Lower lobe of right lung (tissue), 2 donors: ENCODE measurements at places on chromosomes 13 and 19. TPM values are rescaled to one million over a fixed set of nuclear protein-coding genes. Genes with fewer than 3 reads are reported as not detected.

DNA sequence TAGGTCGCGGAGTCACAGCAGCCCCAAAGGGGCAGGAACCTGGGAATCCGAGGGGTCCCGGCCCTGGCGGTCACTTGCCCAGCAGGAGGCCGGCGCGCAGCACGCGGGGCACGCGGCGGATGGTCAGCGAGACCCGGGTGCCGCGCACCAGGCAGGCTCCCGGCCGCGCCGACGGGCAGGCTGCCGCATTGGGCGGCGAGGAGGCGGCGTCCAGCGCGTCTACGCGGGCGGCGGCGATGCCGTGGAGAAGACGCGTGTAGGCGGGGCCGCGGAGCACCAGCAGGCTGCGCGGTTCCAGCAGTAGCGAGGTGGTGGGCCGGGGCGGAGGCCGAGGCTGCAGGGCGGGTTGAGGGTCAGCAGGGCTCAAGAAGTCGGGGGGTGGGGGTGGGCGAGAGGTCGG, 607 bp upstream of the SYNE4 start:
- peak; percentile 82 for DNase-seq
- H3K4me3 ChIP-seq: peak overlapping the region; percentile 55
- H3K36me3 ChIP-seq: peaks cover 3% of the 10 kb centered on the region

DNA sequence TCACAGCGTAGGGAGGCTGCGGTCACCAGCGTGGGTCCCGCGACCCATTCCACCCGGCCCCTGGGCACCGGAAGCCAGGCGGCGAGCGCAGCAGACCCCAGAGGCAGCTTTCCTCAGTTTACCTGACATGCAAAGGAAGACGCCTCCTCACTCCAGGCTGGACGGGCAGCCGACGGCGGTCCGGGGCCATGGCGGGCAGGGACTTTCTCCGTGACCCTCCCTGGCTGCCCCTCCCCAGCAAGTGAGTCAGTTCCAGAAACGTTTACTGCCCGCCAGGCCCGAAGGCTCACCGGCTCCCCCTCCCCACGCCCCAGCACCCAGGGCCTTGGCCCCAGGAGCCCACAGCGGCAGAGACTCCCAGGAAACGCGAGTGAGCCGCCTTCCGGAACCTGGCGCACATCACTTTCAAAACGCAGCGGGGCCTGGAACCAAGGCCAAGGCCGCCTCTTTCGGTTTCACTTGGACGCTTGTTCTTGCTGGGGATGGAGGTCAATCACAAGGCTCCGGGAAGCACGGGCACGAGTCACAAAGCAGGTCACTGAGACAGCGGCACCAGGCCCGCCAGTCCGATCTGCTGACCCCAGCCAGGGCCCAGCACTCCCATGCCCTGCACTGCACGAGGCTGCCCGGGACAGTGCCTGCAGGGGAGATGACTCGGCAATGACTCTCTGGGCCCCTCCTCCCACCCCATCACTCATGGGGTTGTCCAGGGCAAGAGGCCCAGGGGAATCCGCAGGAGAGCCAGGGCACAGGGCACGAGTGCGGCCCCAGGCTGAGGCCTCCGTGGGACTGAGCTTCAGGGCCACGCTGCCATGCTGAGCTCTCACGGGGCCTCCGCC, 5.3 kb downstream of the SBNO2 start:
- DNase-seq: peak; percentile 56
- H3K36me3 ChIP-seq: peaks cover 7% of the 10 kb centered on the region
- H3K27ac ChIP-seq: peak overlapping the region; percentile 76
- peak overlapping the region; percentile 46 for H3K4me3 ChIP-seq

- H3K27me3 ChIP-seq: no peaks in the 10 kb centered on the region
- no peak for DNase-seq
- no peak overlapping the region for H3K4me3 ChIP-seq
- H3K4me1 ChIP-seq: peaks cover 81% of the 10 kb centered on the region
- H3K36me3 ChIP-seq: no peaks in the 10 kb centered on the region
These were observed 42.9 kb downstream of the LRCH1 start for GRCh38 chr13:46595885-46596275.

DNA sequence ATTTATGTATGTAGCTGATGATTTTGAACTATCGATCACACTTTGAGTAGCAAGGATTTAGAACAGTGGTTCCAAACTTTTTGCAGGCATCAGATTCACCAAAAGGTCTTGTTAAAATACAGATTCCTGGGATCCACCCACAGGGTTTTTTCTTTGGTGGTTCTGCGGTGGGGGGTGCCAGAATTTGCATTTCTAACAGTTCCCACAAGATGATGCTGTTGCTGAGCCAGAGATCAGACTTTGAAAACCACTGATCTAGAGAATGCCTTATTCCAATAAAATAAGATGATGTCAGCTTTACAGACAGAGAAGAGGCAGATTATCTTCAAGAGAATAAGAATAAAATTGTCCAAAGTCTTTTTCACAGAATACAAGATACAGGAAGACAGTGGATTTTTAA, 80.9 kb upstream of the SHISA2 start:
- DNase-seq: no peak
- H3K27me3 ChIP-seq: no peaks in the 10 kb centered on the region
- no peaks in the 10 kb centered on the region for H3K4me1 ChIP-seq
- H3K4me3 ChIP-seq: no peak overlapping the region
- no peak overlapping the region for H3K27ac ChIP-seq
- no peaks in the 10 kb centered on the region for H3K36me3 ChIP-seq

GRCh38 chr13:72221276-72221962, 354.4 kb upstream of the DACH1 start:
- DNase-seq: peak; percentile 44
- H3K4me1 ChIP-seq: no peaks in the 10 kb centered on the region
- H3K27me3 ChIP-seq: no peaks in the 10 kb centered on the region

- no peak overlapping the region for H3K27ac ChIP-seq
- no peaks in the 10 kb centered on the region for H3K4me1 ChIP-seq
- no peak overlapping the region for H3K4me3 ChIP-seq
These were observed 115.8 kb upstream of the SPACA7 start for GRCh38 chr13:112260108-112261055.

GRCh38 chr13:63427170-63427569, 2011.5 kb upstream of the PCDH20 start:
- DNase-seq: no peak
- H3K27ac ChIP-seq: no peak overlapping the region
- H3K4me3 ChIP-seq: no peak overlapping the region
- H3K27me3 ChIP-seq: no peaks in the 10 kb centered on the region
- no peaks in the 10 kb centered on the region for H3K36me3 ChIP-seq

GRCh38 chr13:75364131-75364713, 117.7 kb downstream of the TBC1D4 start:
- no peak overlapping the region for H3K4me3 ChIP-seq
- no peaks in the 10 kb centered on the region for H3K27me3 ChIP-seq
- H3K27ac ChIP-seq: no peak overlapping the region
- H3K36me3 ChIP-seq: no peaks in the 10 kb centered on the region

DNA sequence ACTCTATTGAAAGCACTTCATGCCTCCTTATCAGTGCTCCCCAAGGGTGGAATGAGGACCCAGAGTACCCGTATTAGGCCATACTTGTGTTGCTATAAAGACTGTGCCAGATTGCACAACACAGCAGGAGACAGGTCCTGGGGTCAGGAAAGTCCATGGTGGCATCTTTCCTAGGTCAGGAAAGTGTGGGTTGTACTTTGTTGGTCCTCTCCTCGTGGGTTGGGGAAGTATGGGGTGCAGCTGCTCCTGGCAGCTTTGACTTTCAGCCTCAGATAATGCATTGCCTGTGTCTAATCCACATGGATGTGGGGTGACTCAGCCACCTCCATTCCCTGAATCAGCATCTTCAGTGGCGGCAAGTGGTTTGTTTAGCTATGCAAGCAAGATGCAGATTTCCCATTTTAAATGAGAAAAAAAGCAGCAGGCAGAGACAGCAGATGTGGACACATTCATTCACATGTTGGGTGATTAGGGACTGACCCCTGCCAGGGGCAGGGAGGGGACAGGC, 8.4 kb upstream of the CYP2B6 start:
- no peaks in the 10 kb centered on the region for H3K36me3 ChIP-seq
- no peak overlapping the region for H3K27ac ChIP-seq
- peaks cover 8% of the 10 kb centered on the region for H3K27me3 ChIP-seq
- no peak for DNase-seq

- no peak for DNase-seq
- H3K27ac ChIP-seq: peak overlapping the region; percentile 54
- H3K4me1 ChIP-seq: peaks cover 88% of the 10 kb centered on the region
- no peak overlapping the region for H3K4me3 ChIP-seq
- no peaks in the 10 kb centered on the region for H3K27me3 ChIP-seq
These were observed 11.3 kb downstream of the LCP1 start for GRCh38 chr13:46170687-46171086.

- no peak overlapping the region for H3K27ac ChIP-seq
- no peak for DNase-seq
- no peaks in the 10 kb centered on the region for H3K36me3 ChIP-seq
- H3K4me1 ChIP-seq: no peaks in the 10 kb centered on the region
- H3K27me3 ChIP-seq: no peaks in the 10 kb centered on the region
These were observed 126.4 kb upstream of the SLC10A2 start for GRCh38 chr13:103192511-103193135.

DNA sequence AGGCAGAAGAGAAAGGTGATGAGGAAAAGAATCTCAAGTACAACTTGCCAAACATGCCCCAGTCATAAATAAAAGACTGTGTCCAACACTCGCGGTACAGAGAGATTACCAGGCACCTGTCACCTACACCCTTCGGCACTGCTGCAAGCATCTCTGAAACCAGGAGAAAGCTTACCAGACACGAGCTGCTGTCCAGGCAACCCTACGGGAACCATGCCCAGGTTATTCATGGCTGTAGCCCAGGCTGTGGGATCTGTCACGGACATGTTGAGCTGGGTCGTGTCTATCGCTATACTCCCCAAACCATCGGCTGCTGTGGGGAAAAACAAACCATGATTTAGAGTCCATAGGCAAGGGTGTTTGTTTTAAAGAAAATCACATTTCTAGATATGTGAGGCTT, 375.0 kb downstream of the ENOX1 start:
- no peak overlapping the region for H3K4me3 ChIP-seq
- H3K27me3 ChIP-seq: no peaks in the 10 kb centered on the region
- no peak for DNase-seq
- no peak overlapping the region for H3K27ac ChIP-seq
- H3K36me3 ChIP-seq: no peaks in the 10 kb centered on the region

- no peak for DNase-seq
- no peak overlapping the region for H3K4me3 ChIP-seq
- H3K36me3 ChIP-seq: no peaks in the 10 kb centered on the region
- no peaks in the 10 kb centered on the region for H3K27me3 ChIP-seq
- no peaks in the 10 kb centered on the region for H3K4me1 ChIP-seq
These were observed 122.9 kb downstream of the MIPEP start for GRCh38 chr13:23766283-23766682.

CACNG8 gene
- 0.21 TPM for total RNA-seq

LILRA1 gene
- total RNA-seq: 7.6 TPM

CGB5 gene
- not detected for total RNA-seq

ATP4A gene
- total RNA-seq: not detected

IL17D gene
- total RNA-seq: 1.5 TPM

RGL3 gene
- 55.8 TPM for total RNA-seq

PROSER3 gene
- 20.8 TPM for total RNA-seq

CATSPERD gene
- 6.4 TPM for total RNA-seq

CCDC8 gene
- 9.1 TPM for total RNA-seq

ZNF749 gene
- total RNA-seq: 6.7 TPM
